Cardiac septum (tissue), 1 donor: ENCODE measurements at places on chromosomes 4 and X. TPM values are rescaled to one million over a fixed set of nuclear protein-coding genes. Genes with fewer than 3 reads are reported as not detected.

The PRR32 gene
- 0.89 TPM for total RNA-seq

The NAP1L2 gene
- 10.7 TPM for total RNA-seq

GRCh38 chr4:8507624-8508023 lies 67.0 kb downstream of the TRMT44 start:
- no peak for DNase-seq

GRCh38 chr4:74504212-74504611 lies 59.3 kb downstream of the AREG start:
- DNase-seq, result no peak

- no peak for DNase-seq
Measured at GRCh38 chr4:138035781-138036258, 206.3 kb downstream of the SLC7A11 start.

- DNase-seq, result no peak
Measured at GRCh38 chr4:18850867-18851266, 829.3 kb upstream of the LCORL start.
